ENCODE measurements at places on chromosomes 2 and 18.

- no peak for DNase-seq
These were observed 2750.9 kb downstream of the RPIA start for GRCh38 chr2:91442246-91442905.

- no peak for DNase-seq
These were observed 37.6 kb upstream of the PAX3 start for GRCh38 chr2:222336442-222336841.

DNA sequence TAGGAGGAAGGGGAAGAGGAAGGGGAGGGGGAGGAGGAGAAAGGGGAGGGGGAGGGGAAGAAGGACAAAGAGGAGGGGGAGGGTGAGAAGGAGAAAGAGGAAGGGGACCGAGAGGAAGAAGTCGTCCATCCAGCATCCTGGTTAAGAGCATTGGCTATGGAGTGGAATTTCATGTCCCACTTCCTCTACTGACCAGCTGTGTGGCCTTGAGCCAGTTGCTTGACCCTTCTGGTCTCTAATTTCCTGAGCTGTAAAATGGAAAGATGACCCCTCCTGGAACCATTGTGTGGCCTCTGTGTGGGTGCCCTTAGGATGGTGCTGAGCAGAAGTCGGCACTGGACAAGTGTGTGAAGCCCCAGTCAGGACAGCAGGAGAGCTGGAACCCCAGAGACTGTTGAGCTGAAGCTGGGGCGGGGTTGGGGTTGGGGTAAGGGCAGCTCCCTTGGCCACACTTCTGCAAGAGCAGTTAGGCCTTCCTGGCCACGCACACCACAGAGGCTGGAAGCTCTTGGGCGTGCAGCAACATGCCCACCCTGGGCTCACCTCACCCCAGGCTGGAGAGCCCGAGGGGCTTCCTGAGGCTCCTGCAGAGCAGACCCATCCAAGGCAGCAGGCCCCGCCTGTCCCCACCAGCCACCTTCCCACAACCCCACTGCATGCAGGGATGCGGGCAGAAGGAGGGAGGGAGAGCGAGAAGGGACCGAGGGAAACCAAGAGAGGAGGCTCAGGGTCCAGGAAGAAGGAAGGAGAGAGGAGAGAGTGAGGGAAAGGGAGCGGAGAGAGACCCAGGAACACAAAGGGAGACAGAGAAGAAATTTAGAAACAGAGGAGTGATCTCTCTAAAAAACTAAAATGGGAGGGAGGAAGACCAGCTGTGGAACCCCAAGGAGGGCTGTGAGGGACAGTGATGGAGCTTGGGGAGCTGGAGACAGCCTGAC is 16.2 kb downstream of the ADRA2B start:
- DNase-seq, result no peak

DNA sequence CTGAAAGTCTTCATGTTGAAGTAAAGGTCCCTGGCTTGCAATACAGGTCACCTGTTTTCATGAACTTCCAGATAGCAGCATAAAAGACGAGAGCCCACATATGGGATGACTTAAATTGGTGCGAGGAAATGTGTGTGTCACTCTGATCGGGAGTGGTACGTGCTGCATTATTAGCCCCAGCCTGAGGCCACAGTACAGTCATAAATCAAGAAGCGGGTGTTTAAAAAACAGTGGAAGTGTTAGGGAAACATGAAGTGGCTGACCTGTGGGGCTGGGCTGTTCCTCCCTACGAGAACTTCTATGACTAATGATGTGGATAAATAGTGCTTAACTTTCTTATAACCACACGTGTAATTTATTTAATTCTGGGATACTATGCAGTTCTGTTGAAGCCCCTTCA is 24.4 kb downstream of the RDH14 start:
- no peak for DNase-seq

DNA sequence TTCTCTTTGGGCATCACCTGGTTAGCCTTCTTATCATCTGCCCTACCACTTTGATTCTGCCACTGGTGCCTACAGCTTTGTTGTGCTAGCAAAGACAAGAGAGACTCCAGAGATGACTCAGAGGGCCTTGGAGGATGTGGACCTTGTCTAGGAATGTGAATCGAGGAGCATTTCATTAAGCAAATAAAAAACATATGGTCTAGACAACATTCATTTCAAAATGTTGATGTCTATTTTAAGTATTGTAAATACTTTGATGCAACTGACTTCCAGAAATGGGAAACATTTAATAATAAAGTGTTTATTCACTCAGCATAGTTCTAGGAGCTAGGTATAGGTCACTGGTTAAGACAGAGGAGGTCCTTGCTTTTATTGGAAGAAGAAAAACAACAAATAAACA is 195.5 kb downstream of the CDCA7 start:
- DNase-seq, result no peak

DNA sequence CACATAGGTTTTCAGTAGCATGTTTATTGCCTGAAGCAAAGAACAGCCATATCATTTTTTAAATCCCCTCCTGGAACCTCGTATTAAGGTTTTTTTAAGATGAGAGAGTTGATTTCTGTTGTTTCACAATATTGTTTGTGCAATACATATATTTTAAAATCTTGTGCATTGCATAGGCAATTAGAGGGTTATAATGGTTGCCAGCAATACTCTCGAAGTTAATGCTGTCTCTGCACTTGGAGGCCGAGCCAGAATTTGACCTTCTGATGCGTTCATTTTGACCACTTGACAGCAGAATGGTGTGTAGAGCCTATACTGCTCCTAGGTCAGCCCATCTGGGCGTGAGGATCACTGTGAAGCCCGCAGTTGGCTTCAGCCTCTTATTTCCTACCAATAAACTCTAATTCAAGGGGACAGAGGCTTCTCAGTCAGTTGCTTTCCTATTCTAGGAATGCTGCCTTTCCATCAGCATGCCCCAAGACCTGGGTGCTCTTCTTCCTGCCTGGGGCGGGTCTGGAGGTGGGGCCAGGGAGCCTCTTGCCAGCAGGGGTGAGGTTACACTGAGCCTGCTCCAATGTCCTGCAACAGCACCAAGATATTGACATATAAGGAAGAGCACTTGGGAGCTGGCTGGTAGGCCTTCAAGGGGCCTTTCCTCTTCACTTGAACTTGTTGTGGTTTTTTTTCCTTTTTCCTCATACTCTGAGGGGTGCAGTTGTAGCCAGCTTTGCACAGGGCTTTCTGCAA is 91.4 kb upstream of the BCL2L11 start:
- DNase-seq, result no peak

DNA sequence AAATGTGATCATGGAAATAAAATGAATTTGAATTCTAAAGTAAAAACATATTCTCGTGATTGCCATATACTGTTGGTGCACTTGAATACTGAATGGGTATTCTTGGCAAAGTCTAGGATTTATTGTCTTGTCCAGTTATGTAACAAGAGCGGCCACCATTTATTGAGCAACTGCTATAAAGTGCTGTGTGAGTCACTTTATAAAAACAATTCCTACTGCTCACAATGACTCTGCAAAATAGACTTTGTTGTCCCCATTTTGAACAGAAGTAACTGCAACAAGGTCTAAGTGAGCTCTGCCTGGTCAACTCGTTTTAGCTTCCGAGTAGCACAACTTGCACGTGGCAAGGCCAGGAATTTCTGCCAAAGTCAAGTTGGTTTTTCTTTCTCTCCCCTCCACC is 995.6 kb upstream of the FANCL start:
- DNase-seq, result no peak

- DNase-seq, result no peak
These were observed 23.4 kb upstream of the GLI2 start for GRCh38 chr2:120712180-120712681.

- no peak for DNase-seq
These were observed 470 bp downstream of the KCNF1 start for GRCh38 chr2:10912076-10912731.

DNA sequence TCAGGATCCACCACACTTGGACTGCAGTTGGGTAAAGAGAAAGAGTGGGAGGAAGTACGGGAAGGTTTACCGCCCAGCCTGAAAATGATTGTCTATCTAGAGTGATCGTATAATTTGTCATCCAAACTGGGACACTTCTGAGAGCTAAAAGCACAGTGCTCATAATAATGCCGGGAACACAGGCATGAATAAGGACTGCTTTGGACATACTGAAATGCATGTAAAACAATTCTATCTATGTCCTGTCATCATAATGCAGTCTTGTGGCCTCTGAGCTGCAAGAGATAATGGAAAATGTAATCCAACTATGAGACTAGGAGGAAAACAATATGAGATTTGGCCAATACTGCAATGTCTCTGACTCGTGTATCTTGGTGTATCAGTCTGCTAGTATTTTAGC is 435.5 kb downstream of the SOX11 start:
- no peak for DNase-seq

DNA sequence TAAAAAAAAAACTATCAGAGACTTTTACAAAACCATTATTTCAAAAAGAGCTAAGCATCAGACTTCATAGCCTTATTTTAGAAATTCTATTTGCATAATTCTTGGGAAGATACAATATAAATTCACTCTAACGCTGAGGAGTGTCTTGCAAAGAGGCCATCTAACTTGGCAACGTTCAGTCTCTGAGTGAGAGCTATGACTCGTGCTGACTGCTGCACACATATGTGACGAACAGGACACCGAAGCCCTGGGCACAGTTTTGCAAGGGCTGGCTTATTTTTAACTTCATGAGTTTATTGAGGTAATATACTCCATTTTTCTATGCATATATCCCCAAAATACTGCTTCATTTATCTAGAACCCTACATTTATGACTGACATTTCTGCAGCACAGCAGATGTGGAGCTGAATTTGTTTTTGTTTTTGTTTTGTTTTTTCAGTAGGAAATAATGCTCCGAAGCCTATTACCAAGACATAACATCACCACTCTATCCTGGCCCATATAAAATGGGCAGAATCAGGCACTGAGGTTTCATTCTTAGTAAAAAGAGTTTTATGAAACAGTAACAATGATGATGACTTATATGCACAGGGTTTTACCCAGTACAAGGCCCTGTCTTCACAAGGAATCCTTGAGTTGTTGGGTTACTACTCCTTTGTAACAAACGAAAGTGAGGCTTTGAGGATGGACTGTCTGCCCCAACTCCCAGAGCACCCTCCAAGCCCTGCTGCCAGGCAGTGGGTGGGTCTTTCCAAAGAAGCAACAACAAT is 68.3 kb downstream of the CRACDL start:
- no peak for DNase-seq

- DNase-seq, result no peak
These were observed 105.3 kb downstream of the GLI2 start for GRCh38 chr2:120840795-120841487.

DNA sequence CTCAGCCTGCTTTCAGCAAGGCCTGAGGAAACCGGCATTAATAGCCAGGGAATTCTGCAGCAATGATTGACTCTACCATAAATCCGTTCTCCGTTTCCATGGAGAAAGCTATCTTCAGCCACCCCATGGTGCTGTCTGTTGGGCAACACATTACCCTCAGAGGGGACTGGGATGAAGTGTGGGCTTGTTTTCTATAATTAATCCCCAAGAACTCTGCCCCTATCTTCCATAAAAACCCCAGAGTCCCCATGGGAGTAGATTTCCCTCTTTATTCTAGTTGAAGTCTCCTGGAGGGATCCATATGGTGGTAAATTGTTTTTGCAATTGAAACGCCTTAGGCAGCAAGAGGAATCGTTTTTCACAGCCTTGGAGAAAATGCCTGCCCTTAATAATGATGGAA is 9.2 kb downstream of the G6PC2 start:
- DNase-seq, result no peak

GRCh38 chr2:122145856-122146255 is 390.4 kb downstream of the TSN start:
- no peak for DNase-seq

DNA sequence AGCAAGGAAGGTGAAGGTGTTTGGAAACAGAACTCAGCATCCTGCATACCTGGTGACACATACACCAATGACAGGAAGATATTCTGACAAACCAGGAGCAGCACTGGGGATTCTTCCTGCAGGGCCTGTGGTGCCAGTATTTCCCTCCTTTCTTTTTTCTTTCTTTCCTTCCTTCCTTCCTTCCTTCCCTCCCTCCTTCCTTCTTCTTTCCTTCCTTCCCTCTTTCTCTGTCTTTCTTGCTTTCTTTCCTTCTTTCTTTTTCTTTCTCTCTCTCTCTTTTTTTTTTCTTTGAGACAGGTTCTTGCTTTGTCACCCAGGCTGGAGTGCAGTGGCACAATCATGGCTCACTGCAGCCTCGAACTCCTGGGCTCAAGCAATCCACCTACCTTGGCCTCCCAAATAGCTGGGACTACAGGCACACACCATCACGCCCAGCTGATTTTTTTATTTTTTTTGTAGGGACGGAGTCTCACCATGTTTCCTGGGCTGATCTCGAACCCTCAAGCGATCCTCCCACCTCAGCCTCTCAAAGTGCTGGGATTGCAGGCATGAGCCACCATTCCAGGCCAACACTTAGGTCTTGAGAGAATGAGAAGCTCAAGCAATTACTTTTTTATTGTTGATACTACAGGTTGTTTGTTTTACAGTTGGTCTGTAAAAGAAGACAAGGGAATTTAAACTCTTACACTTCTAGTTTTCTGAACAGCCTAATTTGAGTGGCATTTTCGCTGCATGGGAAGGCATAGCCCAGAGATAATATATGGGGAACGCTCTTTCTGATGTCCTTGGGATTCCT is 54.7 kb upstream of the GATA6 start:
- no peak for DNase-seq

GRCh38 chr2:121092095-121092494 is 192.9 kb downstream of the TFCP2L1 start:
- DNase-seq, result no peak

DNA sequence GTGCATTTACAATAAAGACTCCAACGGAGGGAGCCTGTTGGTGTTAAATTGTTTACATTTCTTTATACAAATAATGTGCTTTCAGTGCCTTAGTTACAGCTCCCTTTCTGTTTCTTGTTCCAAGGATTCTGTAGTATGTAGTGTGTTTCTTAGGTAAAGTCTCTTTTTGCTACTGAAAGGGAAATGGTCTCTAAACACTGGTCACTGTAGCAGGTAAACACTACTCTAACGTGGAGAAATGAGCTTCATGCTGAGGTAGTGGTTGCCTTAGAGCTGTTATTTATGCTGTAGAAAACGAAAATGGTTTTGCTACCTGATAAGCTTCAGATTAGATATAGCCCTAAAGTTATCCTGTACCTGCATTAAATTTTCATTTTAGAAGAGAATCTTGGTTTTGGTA is 163.6 kb downstream of the CAPN13 start:
- no peak for DNase-seq

- no peak for DNase-seq
These were observed 164.4 kb downstream of the EVA1A start for GRCh38 chr2:75396314-75396713.

GRCh38 chr2:126976721-126977328 is 78.1 kb downstream of the TEX51 start:
- no peak for DNase-seq

- no peak for DNase-seq
These were observed 107.0 kb downstream of the RNF144A start for GRCh38 chr2:7024261-7024660.

GRCh38 chr2:932320-933115 is 18.1 kb upstream of the SNTG2 start:
- DNase-seq, result no peak
